Stimulated activated memory B cell treated with anti-CD40 and anti-IgM and Interleukin-4, amounts not matched to agents 10 μg/mL and 1 μg/mL and 100 μg/mL, for 72 hours (primary cell): ENCODE measurements at places on chromosomes 4 and X.

DNA sequence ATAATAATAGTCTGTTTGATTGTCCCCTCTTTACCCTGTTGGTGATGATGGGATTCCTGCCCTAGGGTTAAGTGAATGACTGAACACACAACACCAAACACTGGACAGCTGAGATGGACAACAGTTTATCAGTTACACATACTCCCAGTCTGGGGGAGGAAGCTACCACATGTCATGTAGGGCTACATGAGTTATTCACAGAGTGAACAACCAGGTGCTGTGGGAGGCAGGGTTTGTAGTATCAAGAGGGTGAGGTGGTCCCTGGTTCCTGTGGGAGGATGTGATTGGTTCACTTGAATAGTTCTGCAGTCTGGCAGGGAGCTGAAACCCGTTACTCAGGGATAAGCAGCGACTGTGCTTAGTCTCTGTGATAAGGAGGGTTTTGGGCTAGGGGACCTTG, 88.8 kb upstream of the AP1S2 start:
- ATAC-seq = no peak

GRCh38 chr4:8493484-8493883, 52.9 kb downstream of the TRMT44 start:
- no peak for ATAC-seq

DNA sequence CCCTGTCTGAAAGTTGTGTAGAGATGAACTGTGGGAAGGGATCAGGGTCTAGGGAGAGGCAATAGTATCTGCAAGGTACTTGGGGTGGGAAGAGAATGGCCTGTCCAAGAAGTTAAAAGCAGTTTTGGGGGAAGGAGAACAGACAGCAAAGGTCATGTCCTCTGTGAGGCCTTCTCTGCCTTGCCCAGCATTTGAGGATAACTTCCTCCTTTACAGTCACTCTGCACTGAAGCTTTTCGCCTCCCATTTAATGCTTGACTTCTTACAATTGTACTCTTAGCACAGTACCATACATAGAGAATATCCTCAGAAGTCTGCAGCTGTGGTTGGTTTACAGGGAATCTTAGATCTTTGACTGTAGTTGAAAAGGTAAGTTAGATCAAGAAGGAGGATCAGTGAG, 121.8 kb upstream of the AP1S2 start:
- no peak for ATAC-seq

DNA sequence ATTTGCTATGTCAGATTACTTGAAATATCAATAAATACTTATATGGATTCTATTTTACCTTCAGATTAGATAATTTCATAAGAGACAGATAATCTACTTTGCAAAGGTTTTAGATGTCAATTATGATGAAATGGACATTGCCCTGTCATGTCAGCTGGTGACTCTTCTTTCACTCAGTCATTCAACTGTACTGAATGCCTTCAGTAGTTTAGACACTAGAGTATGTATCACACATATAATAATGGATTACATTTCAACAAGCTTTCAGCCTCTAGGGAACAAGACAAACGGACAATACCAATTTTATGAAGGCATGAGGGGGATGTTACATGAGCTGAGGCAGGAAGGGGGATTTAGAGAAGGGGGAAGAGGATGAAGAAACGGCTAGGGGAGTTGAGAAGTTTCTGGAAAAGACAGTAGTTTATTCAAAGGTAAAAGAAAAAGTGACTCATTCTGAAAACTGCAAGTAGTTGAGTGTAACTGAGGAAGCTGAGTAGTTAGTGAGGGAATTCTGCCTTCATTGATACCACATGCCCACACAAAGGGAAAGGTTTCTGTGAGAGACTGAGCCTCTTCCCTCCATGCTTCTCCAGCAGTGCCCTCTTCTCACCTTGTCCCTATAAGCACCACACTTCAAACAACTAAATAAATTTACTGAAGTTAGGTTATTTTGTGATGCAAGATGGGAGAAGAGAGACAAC, 25.7 kb downstream of the SLC9B2 start:
- no peak for ATAC-seq

- no peak for ATAC-seq
Measured at GRCh38 chr4:8370106-8370787, 70.3 kb downstream of the ACOX3 start.

GRCh38 chr4:85715991-85716737, 241.2 kb downstream of the ARHGAP24 start:
- ATAC-seq = no peak

DNA sequence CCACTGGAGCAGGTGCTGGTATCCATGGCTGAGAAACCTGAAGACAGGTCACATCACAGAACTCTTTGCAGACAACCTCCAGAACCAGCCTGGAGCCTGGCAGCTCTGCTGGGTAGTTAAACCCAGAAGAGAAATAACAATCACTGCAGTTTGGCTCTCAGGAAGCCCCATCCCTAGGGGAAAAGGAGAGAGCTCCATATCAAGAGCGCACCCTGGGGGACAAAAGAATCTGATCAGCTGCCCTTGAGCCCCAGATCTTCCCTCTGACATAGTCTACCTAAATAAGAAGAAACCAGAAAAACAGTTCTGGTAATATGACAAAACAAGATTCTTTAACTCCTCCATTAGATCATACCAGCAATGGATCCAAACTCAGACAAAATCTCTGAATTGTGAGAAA, 823.2 kb upstream of the FRG1 start:
- ATAC-seq = no peak
